ENCODE measurements at places on chromosomes 5 and 9.

GRCh38 chr9:124625087-124625486, 117.9 kb upstream of the NR5A1 start:
- DNase-seq, result no peak

- no peak for DNase-seq
Measured at GRCh38 chr9:2026220-2026997, 11.3 kb downstream of the SMARCA2 start.

GRCh38 chr9:90009447-90009846, 404.6 kb downstream of the GADD45G start:
- no peak for DNase-seq

DNA sequence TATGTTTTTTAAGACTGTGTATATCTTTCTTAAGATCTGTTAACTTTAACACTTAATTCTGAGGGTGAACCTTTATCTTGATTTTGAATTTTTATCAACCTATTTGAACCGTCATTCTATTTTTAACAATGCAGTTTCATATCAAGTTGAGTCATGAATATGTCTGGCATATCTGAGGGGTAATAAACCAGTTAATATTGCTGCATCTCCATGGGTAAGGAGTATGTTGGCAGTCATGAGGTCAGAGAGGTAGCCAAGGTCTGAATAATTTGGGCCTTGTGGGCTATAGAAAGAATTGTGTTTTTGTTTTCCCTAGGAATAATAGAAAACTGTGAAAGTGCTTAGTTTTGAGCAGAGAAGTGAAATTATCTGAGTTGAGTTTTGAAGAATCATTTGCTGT, 419.0 kb downstream of the PLK2 start:
- DNase-seq, result no peak

DNA sequence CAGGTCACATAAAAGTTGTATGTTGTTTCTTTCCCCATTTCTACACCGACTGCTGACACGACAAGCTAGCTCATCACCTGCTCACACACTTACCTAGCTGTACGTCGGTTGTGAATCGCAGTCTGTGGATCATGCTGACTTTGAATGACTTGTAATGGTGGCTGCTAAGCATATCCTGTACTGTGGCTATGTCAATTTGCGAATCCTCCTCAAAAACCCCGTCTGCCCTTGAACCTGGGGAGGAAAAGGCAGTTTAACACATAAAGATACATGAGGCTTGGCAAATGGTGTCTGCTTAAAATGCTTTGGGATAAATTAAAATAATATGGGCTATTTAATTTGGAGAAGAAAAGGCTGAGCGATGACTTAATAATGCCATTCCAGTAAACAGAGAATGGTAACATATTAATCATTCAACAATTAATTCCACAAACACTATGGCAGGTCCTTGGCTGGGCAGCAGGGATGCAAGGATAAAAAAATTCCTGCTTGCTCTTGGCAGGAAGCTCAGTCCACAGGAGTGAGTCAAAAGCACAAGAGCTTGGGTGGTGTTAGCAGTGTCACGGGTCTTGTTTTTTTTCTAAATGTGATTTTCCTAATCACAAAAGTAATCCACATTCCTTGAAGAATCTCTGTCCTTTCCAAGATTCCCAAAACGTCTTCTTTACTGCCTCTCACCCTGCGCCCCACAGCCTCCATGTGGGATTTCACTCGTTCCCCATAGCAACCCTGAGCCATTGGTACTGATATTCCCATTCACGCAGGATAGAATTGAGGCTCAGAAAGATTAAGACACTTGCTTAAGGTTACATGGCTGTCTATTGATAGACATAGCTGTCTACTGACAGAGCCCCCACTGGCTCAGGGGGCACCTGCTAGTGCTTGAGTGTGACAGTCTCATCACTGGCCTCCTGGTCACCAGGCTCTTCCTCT, 222.4 kb downstream of the MAPKAP1 start:
- DNase-seq, result no peak

DNA sequence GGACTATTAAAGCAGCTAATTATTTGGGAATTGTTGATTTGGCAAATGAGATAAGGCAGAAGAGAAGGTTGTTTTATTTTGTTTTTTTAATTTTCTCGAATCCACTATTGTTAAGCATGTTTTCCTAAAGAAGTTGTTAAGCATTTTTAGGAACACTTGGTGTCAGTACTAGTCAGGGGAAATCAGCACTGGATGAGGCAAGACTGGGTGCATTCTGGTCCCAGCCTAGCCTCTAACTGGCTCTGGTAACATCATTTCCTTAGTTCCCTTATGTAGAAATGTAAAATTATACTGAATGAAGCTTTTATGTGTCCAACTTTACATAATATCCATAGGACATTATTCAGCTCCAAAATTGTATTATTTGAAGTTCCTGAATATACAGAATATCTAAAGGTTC, 196.1 kb downstream of the PCSK5 start:
- no peak for DNase-seq

- DNase-seq, result no peak
Measured at GRCh38 chr5:143360755-143361154, 42.7 kb downstream of the NR3C1 start.

GRCh38 chr5:54616031-54616430, 98.5 kb downstream of the SNX18 start:
- no peak for DNase-seq

DNA sequence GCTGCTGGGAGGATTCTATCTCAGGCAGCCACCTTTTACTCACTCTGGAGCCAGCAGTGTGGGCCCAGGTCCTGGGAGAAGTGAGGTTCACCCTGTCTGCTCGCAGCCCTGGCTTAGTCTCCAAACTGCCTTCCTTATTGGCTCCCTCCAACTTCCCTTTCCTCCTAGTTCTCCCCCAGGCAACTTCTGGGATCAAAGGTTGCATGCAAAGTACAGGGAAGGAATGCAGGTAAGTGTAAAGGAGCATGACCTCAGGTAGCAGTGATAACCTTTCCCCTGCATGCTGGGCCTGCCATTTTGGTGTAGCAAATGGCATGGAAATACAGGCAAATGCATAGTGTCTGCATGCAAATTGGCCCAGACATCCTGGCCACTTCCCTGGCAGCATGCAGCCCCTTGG, 53.8 kb upstream of the ARAP3 start:
- no peak for DNase-seq

DNA sequence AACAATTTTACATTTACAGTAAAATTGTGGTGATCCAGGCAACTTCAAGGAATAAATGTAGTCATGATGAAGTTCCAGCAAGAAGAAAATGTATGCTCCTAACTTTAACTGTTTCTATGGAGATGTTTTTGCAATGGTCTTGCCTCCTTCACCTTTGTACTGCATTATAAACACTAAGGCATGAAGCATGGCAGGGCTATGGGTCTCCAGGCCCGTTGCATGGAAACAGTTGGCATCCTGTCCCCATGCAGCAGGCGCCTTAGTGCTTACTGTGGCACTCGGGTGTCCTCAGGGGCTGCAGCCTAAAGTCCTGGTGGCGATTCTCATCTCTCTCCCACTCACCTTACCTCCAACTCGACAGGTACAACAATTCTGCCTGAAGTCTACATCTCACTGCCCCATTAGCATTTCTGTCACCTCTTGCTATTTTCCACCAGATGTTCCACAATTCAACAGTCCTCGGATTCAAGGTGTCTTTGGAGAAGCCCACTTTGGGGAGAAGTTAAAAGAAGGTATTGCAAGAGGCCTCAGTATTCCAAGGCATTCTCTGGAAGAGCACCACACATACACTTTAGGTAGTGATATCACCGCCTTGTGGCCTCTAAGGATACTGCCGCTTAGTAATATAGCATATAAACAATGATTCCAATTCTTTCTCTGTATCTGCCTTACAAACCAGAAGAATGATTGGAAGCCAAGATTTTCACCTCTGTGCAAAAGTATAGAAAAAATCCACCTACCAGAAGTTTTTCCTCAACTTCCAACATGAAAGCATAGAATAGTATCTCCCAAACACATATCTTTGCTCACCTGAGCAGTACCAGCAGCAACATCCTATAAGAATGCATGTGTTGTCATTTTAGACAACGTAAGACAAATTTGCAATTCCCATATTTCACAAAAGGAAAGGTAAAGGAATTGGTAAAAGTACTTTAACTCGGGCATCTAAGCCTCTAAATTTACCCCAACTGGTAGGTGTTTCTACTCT, 5.1 kb downstream of the LIFR start:
- DNase-seq, result peak; percentile 43

GRCh38 chr9:36877239-36877638, 156.8 kb downstream of the PAX5 start:
- DNase-seq, result no peak

DNA sequence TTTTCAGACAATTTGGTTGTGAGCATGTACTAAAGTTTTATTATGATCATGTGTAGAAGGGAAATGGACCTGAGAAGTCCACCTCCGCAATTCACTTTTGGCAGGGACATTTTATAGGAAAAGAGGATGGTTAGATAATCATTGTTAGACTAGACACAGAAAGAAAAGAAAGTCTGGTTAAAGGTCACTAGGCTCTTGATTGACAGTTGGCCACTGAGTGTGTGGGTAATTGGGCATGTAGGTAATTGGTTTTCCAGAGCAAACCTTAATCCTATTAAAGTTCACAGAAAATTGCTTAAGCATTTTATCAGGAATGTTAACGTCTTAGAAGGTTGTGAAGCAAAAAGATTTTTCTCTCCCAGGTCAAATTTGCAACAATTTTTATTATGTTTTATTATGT, 158.5 kb upstream of the CLINT1 start:
- DNase-seq, result no peak

- DNase-seq, result no peak
Measured at GRCh38 chr9:129185991-129186390, 7.9 kb upstream of the IER5L start.

GRCh38 chr5:172932313-172933017, 26.8 kb upstream of the RPL26L1 start:
- peak; percentile 91 for DNase-seq

- no peak for DNase-seq
Measured at GRCh38 chr9:34962546-34962945, 4.5 kb downstream of the PHF24 start.

DNA sequence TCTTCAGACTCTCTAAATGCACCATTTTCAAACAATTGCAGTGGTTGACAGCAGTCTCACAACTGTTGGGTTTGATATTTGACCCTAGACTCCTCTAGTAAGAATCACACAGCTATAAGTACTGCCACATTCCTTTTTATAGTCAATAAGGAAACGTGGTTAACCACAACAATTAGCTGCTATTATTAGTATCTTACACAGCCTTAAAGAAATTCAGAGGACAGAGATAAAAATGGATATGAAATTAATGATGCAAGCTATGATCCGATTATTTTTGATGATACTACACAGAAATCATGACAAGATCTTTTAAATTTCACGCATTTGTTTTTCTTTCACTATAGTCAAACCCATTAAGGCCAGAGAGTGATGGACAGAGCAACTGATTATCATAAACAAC, 288.6 kb upstream of the C9orf72 start:
- DNase-seq, result no peak

- no peak for DNase-seq
Measured at GRCh38 chr5:53575831-53576230, 15.4 kb downstream of the NDUFS4 start.

GRCh38 chr9:87593359-87593980, 95.8 kb downstream of the DAPK1 start:
- DNase-seq, result no peak

- no peak for DNase-seq
Measured at GRCh38 chr5:109989994-109990722, 300.4 kb downstream of the MAN2A1 start.

DNA sequence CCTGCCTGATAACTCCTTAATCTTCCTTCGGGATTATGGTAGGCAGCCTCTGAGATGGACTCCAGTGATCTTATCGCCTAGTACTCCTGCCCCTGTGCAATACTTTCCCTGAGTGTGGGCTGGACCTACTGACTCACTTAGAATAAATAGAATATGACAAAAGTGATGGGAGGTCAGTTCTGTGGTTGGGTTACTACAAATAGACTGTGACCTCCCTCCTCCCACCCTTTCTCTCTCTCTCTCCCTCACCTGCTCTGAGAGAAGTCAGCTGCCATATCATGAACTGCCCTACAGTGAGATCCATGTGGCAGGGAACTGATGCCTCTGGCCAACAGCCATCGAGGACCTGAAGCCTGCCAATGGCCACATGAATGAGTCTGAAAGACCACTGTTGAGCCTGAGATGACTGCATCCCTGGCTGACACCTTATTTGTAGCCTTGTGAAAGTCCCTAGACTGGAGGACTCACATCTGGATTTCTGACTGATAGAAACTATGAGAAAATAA, 31.7 kb downstream of the NRG2 start:
- no peak for DNase-seq

DNA sequence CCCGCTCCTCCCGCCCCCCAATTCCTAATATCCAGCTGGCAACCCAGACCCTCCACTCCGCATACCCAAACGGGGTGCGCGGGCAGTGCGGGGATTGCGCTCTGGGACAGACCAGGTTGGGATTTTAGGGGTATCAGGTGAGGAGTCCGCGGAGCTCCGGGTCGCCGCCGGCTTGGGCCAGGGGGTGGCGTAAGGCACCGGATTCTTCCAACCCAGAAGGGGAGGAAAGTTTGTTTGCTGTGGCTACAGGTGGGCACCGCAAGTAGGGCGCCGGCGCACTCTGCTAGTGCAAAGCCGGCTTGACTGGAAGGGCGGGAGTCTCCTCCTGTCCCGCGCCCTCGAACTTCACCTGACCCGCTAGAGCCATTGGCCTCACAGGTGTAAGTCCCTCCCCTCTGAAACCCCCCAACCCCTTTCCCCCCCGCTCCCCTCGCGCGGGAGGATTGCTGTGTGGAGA, 709 bp downstream of the IQGAP2 start:
- DNase-seq, result peak; percentile 57

GRCh38 chr9:6055666-6056065, 40.2 kb upstream of the RANBP6 start:
- DNase-seq, result no peak

- no peak for DNase-seq
Measured at GRCh38 chr5:178490935-178491652, 99.1 kb downstream of the COL23A1 start.

DNA sequence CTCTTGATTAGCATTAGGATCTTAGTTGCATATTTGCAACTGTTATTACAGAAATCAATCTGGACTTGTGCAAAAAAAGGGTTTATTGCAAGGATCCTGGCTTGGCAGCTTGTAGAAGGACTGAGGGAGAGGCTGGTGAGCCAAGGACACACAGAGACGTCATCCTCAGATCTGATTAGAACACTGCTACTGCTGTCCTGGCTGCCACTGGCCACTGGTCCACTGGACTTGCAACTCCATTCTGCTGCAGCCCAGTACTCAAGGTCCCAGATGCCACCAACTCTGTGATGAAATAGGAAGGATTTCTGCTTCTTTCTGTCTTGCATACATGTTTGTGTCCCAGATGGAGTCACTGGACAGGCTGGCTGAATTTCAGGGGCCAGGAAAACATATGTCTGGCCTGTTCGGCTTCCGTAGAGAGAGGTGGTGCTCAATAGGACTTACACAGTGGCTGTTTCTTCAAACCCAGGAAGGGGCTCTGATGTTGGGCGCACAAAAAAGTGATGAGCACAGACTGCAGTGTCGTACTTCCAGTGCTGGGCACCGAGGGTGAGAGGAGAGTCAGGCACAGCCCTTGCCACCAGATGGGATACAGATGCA, 68.9 kb upstream of the SH3PXD2B start:
- no peak for DNase-seq

- no peak for DNase-seq
Measured at GRCh38 chr5:168327994-168328393, 36.5 kb downstream of the WWC1 start.

Measured in D341Med (cell line).